ENCODE measurements at places on chromosomes 12 and 14.

DNA sequence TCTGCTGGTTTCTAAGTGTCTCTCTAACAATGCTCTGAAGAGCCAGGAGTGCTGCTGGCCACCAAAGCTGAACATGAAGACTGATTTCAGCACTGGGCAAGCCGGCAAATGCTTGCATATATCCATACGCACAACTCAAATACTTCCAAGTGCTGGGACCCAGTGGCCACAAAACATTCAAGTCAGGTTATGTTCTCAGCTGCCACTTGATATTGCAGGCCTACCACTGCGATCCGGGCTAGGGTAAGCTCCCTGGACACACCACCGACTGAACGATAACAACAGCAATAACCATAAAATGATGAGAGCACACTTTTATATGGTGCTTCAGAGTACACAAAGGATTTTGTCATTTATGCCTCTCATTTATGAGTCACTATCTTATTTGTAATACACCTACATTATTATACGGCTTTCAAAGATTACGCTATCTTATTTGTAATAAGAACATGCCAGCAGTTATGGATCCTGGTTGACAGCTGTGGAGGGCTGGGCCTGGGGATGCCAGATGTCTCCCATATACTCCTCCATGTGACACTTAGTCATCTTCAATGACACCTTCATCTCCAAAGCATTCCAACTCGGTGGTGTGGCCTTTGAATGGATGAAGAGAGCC lies 35.5 kb downstream of the CRACR2A start:
- no peak for DNase-seq

- DNase-seq = no peak
Observed at GRCh38 chr12:98351089-98351488, 164.3 kb upstream of the TMPO start.

- no peak for DNase-seq
Observed at GRCh38 chr12:26422839-26423398, 227.5 kb downstream of the SSPN start.

- no peak for DNase-seq
Observed at GRCh38 chr14:93914278-93914677, 12.9 kb upstream of the FAM181A start.

DNA sequence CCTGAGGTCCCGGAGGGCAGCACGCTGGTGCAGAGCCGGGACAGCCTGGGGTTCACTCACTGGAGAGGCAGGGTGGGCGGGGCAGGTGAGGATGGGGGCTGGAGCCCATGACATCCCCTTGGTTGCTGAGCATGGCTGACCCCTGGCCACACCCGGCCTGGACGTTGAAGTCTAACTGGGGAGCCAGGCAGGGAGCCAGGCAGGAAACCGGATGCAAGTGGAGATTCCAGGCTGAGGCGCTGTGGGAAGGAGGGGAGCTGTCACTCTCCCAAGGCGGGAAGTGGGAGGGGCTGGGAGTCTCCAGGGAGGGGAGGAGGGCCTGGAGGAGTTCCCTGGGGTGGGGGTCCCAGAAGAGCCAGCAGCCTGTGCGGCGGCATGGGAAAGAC lies 7.7 kb upstream of the INF2 start:
- no peak for DNase-seq

- no peak for DNase-seq
Observed at GRCh38 chr14:69473260-69473659, 11.3 kb upstream of the PLEKHD1 start.

DNA sequence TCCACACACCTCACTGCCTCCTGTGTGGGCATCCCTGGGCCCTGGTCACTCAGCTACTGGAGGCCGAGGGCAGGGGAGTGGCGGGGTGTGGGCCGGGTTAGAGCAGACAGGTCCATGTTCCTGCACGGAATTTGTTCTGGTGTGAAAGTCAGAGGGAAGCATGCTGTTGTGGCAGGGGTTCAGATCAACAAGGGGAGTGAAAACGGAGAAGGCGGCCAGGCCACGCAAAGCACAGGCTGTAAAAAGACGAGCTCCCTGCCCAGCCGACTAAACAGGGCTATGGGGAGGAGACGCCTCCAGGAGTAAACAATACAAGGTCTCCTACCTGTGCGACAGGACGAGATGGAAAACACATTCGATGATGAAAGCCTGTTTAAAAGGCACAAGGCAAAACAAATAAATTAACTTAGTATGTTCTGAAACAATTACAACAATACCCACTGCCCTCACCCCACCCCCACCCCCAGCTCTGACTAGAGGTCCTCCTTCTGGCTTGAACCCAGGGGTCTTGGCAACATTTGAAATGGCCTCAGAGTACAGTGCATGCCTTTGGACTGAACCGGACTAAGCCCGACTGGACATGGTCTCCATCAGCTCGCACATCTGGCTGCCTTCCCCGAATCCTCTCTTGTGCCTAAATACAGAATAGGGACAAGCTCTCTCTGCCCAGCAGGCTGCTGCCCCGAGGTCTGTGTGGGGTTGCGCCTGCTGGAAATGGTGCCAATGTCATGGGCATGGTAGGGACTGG lies 274.9 kb upstream of the DIO3 start:
- DNase-seq = no peak

GRCh38 chr12:79406993-79407392 lies 283.8 kb downstream of the PAWR start:
- DNase-seq = no peak
